ENCODE measurements at places on chromosomes 5 and 9. TPM values are rescaled to one million over a fixed set of nuclear protein-coding genes. Genes with fewer than 3 reads are reported as not detected.
A peak's percentile ranks its signal among the peaks of the same experiment; 100 is the strongest.

PRDM9 gene
- not detected for total RNA-seq

ACSL6 gene
- 0.07 TPM for total RNA-seq

TMEM171 gene
- total RNA-seq = 8.0 TPM

TRIM32 gene
- total RNA-seq = 24.6 TPM

UGT3A1 gene
- total RNA-seq = not detected

DNA sequence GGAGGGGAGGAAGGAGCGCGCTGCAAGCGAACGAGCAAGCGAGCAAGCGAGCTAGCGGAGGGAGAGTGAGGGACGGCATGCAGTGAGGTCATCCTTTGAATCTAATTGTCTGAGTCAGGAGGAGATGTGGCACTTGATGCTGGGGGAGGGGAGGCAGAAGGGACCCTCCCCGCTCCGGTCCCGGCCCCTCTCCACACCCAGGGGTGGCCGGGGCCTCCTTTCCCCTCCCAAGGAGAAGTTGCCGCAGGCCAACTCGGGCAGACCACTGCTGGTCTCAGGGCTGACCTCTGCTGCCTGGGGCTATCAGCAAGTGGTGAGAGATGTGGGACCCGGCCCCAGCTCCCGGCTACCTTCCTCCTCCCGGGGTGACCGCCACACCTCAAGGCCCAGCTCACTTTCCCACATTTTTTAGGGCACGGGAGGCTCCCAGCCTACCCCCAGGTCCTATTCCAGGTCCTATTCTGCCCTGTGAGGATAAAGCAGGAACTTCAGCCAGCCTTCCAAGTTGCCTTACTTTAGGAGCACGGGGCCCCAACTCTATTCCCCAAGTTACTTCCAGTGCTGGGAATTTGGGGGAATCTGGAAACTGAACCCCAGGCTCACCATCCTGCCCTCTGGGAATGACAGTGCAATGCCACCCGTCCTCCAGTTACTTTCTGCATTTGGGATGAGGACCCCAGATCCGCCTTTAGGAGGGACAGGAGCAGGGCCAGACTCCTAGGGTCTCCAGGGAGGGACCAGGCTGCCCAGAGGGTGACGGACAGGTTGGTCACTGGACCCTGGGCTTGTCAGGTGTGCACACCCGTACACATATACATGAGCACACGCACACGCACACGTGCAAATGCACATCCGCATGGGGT is 11.1 kb downstream of the CNTFR start:
- DNase-seq = peak; percentile 26

- no peak for DNase-seq
Observed at GRCh38 chr5:161261668-161262323, 284.7 kb downstream of the GABRB2 start.

- peak; percentile 99 for DNase-seq
Observed at GRCh38 chr9:115615821-115616665, 498.1 kb upstream of the TNC start.

- peak; percentile 36 for DNase-seq
Observed at GRCh38 chr9:14315875-14316601, 2.1 kb upstream of the NFIB start.

GRCh38 chr5:149035372-149035790 is 27.5 kb downstream of the SH3TC2 start:
- DNase-seq = peak; percentile 28

DNA sequence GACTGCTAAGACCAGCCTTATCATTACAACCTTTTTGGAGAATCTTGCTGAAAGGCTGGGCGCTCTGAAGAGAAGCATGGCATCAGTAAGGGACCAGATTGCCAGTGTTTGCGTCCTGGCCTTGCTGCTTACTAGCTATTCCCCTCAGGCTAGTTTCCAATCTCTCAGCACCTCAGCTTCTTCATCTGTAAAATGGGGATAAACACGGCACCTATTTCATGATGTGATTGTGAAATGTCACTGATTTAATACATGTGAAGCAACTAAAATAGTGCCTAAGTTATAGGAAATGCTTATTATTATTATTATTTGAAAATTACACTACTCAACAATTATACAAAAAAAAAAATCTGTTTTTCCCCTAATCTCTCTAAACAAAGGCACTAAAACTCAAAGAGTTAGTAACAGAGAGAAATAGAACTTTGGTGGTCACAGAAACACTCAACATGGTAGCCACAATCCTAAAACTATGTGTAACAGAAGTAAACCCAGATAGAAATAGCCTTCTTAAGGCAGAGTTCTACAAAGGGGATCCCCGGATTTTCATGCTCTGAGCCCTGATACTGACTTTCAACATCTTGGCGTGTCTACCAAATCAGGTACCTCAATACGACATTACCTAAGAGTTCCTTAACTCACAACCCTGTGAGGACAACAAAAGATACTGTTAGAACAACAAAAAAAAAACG is 62.0 kb downstream of the ENC1 start:
- DNase-seq = no peak

DNA sequence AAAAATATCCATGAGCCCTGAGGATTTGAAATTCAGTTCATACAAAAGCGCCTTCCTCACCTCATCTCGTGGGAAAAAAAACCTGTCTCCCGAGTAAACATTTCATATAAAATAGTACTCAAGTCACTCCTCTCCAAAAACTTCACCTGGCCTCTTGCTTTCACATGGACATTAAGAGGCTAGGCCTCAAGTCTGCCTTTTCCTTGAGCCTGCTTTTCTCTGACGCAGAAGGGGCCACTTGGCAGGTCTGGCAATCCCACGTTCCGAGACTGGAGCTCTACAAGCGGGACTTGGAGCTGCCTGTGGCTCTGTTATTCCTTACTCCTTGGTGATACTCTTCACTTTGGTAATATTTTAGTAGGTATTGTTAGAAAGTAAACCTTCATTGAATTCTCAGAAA is 26.9 kb upstream of the CKS2 start:
- no peak for DNase-seq

DNA sequence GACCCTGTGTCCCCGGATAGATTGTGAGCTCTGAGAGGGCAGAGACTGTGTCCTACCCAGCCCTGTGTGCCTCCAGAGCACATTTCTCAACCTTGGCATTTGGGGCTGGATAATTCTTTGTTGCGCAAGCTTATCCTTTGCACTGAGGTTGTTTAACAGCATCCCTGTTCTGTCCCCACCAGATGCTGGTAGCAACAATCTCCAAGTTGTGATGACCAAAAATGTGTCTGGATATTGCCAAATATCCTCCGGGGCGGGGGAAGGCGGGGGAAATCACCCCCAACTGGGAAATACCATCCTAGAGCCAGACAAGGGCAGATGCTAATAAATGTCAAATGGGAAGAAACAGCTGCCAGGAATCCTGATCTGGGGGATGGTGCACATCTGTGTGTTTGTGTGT is 24.0 kb upstream of the TNIP1 start:
- no peak for DNase-seq

Measured in foreskin keratinocyte (primary cell).